ENCODE measurements at places on chromosomes 13 and 19. TPM values are rescaled to one million over a fixed set of nuclear protein-coding genes. Genes with fewer than 3 reads are reported as not detected.

Gene TSSK6
- 2.3 TPM for total RNA-seq

Gene JUND
- 232 TPM for total RNA-seq

Gene MYO1F
- total RNA-seq, result 0.14 TPM

GRCh38 chr13:111449041-111449440, 128.6 kb downstream of the TEX29 start:
- no peak overlapping the region for H3K27ac ChIP-seq
- H3K4me1 ChIP-seq, result no peaks in the 10 kb centered on the region
- H3K36me3 ChIP-seq, result no peaks in the 10 kb centered on the region
- H3K27me3 ChIP-seq, result peaks cover 36% of the 10 kb centered on the region
- no peak for DNase-seq

- H3K36me3 ChIP-seq, result no peaks in the 10 kb centered on the region
- no peak overlapping the region for H3K27ac ChIP-seq
- no peaks in the 10 kb centered on the region for H3K4me1 ChIP-seq
- H3K4me3 ChIP-seq, result no peak overlapping the region
- no peaks in the 10 kb centered on the region for H3K27me3 ChIP-seq
- DNase-seq, result no peak
Observed at GRCh38 chr13:96646101-96646500, 348.2 kb downstream of the OXGR1 start.

GRCh38 chr19:1170938-1171754, 2.9 kb downstream of the SBNO2 start:
- H3K4me1 ChIP-seq, result peaks cover 29% of the 10 kb centered on the region
- no peak for DNase-seq
- no peaks in the 10 kb centered on the region for H3K27me3 ChIP-seq

GRCh38 chr13:77377016-77377415, 50.1 kb upstream of the MYCBP2 start:
- no peaks in the 10 kb centered on the region for H3K27me3 ChIP-seq
- no peak overlapping the region for H3K4me3 ChIP-seq
- no peaks in the 10 kb centered on the region for H3K36me3 ChIP-seq
- H3K27ac ChIP-seq, result no peak overlapping the region
- H3K4me1 ChIP-seq, result no peaks in the 10 kb centered on the region

GRCh38 chr19:10191347-10191746, 3.4 kb downstream of the DNMT1 start:
- DNase-seq, result no peak
- no peak overlapping the region for H3K27ac ChIP-seq
- H3K36me3 ChIP-seq, result no peaks in the 10 kb centered on the region
- H3K27me3 ChIP-seq, result no peaks in the 10 kb centered on the region

- H3K27ac ChIP-seq, result no peak within 1 kb of the TSS
- H3K36me3 ChIP-seq, result no peaks in the 10 kb centered on the region
- no peak within 1 kb of the TSS for H3K4me3 ChIP-seq
- no peaks in the 10 kb centered on the region for H3K4me1 ChIP-seq
Observed at GRCh38 chr19:4559569-4559968, at the start of gene SEMA6B. SEMA6B (minus strand) TSS chr19:4559684; CDS start chr19:4558457, 1,227 bp downstream.

GRCh38 chr13:107422421-107422820, 792.9 kb downstream of the LIG4 start:
- no peaks in the 10 kb centered on the region for H3K27me3 ChIP-seq
- no peak for DNase-seq
- no peaks in the 10 kb centered on the region for H3K4me1 ChIP-seq
- H3K27ac ChIP-seq, result no peak overlapping the region

- H3K36me3 ChIP-seq, result no peaks in the 10 kb centered on the region
- no peaks in the 10 kb centered on the region for H3K27me3 ChIP-seq
- no peak for DNase-seq
- no peak overlapping the region for H3K4me3 ChIP-seq
Observed at GRCh38 chr19:15498910-15499309, 9.4 kb upstream of the CYP4F22 start.

DNA sequence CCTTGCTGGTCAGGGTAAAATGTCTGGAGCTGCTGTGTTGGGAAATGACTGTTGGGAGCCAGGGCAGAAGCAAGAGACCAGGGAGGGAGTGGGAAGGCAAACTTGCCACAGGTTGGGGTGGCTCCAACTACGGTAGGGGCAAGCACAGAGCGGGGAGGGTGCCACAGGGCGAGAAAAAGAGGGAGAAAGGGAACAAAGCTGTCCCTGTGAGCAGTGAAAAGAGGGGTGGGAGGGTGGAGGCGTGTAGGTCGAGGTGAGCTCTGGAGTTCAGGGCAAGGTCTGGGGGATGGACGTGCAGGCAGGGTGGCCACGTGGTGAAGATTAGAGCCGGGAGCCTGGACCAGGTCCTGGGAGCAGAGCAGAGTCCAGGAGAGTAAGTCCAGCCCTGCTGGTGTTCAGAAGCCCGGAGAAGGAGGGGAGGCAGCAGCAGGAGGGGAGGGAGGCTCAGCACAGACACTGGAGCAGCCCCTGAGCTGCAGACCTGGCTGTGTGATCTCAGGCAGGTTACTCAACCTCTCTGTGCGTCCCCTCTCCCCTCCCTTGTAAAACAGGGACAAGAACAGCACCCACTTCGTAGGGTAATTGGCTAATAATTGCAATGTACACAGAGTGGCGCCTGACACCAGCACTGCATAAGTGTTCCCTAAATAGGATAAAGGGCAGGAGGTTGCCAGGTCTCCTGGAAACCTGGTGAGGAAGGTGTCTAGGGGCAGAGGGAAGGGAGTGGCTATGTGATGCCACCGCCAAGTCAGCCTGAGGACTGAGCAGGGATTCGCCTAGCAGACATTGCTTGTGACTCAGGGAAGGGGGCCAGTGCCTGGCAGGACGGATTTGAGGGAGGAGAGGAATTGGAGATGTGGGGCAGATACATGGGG, 3.2 kb upstream of the POLR2E start:
- H3K4me1 ChIP-seq, result peaks cover 18% of the 10 kb centered on the region
- H3K36me3 ChIP-seq, result no peaks in the 10 kb centered on the region
- H3K27ac ChIP-seq, result peak overlapping the region; percentile 91
- peak overlapping the region; percentile 70 for H3K4me3 ChIP-seq

GRCh38 chr19:9961103-9961502, 24.8 kb upstream of the OLFM2 start:
- H3K27me3 ChIP-seq, result peaks cover 32% of the 10 kb centered on the region
- no peaks in the 10 kb centered on the region for H3K4me1 ChIP-seq
- DNase-seq, result no peak
- no peaks in the 10 kb centered on the region for H3K36me3 ChIP-seq
- H3K4me3 ChIP-seq, result no peak overlapping the region

- peaks cover 15% of the 10 kb centered on the region for H3K36me3 ChIP-seq
- H3K4me1 ChIP-seq, result peaks cover 5% of the 10 kb centered on the region
- no peak for DNase-seq
- no peak overlapping the region for H3K27ac ChIP-seq
- no peaks in the 10 kb centered on the region for H3K27me3 ChIP-seq
Observed at GRCh38 chr19:34306213-34306661, 51.9 kb downstream of the GARRE1 start.

Measured in type B pancreatic cell (in vitro differentiated cells).